Endothelial cell of coronary artery (primary cell): ENCODE measurements at places on chromosomes 7 and 10. TPM values are rescaled to one million over a fixed set of nuclear protein-coding genes. Genes with fewer than 3 reads are reported as not detected.

Gene C7orf33
- total RNA-seq: not detected in 2 replicates

Gene CALML3
- not detected in 2 replicates for total RNA-seq

Gene ZNF503
- 0.72 and 1.0 TPM in 2 replicates for total RNA-seq

Gene SLC26A3
- not detected in 2 replicates for total RNA-seq

Gene NPSR1
- not detected in 2 replicates for total RNA-seq

Gene SPDYE11
- total RNA-seq: not detected in 2 replicates

Gene UPK3BL1
- 2.4 and 14.8 TPM in 2 replicates for total RNA-seq

Gene CALY
- total RNA-seq: not detected in 2 replicates

Gene NEBL
- total RNA-seq: 3.1 and 4.5 TPM in 2 replicates

Gene MRPS24
- 54.9 and 62.5 TPM in 2 replicates for total RNA-seq

Gene RELN
- 1.9 and 3.4 TPM in 2 replicates for total RNA-seq

Gene ELFN1
- total RNA-seq: 0.28 and 1.2 TPM in 2 replicates

Gene PTPN20
- 0.19 TPM in 1 of 2 replicates, not detected in the other for total RNA-seq
